ENCODE measurements at places on chromosomes 11 and 22. TPM values are rescaled to one million over a fixed set of nuclear protein-coding genes. Genes with fewer than 3 reads are reported as not detected.

SHISAL1 gene
- total RNA-seq: 3.4 TPM

TPBGL gene
- total RNA-seq: not detected

CHRM1 gene
- not detected for total RNA-seq

C11orf24 gene
- 63.0 TPM for total RNA-seq

OR8A1 gene
- 0.81 TPM for total RNA-seq

ADAMTS15 gene
- total RNA-seq: 14.1 TPM

IL17REL gene
- total RNA-seq: not detected

- no peak for DNase-seq
Measured at GRCh38 chr11:12216671-12217374, 106.4 kb downstream of the MICAL2 start.

- DNase-seq: no peak
Measured at GRCh38 chr11:72240461-72241290, 3.3 kb downstream of the PHOX2A start.

- DNase-seq: no peak
Measured at GRCh38 chr11:120096369-120097191, 41.3 kb downstream of the TRIM29 start.

DNA sequence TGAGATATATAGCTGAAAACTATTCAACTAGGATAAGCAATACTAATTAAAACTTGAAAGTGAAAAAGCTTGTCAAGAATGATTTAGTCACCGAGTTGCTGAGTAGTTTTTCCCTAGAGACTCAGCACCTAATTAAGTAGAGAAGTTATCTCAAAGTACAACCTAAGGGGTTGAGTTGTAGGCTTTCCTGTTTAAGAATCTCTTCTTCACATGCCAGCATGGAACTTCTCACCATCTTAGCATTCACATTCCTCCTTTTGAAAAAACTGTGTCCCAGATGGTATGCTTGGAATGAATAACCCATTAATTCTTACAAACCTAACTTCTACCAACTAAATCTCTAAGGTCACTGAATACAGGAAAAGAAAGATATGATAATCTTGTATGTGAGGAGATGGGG, 303.3 kb upstream of the ZC3H12C start:
- DNase-seq: no peak

GRCh38 chr11:35655856-35656255, 6.7 kb upstream of the TRIM44 start:
- DNase-seq: no peak

- DNase-seq: no peak
Measured at GRCh38 chr11:23413057-23413456, 552.8 kb upstream of the CCDC179 start.

GRCh38 chr22:42792909-42793847, 63.9 kb downstream of the ARFGAP3 start:
- DNase-seq: no peak

DNA sequence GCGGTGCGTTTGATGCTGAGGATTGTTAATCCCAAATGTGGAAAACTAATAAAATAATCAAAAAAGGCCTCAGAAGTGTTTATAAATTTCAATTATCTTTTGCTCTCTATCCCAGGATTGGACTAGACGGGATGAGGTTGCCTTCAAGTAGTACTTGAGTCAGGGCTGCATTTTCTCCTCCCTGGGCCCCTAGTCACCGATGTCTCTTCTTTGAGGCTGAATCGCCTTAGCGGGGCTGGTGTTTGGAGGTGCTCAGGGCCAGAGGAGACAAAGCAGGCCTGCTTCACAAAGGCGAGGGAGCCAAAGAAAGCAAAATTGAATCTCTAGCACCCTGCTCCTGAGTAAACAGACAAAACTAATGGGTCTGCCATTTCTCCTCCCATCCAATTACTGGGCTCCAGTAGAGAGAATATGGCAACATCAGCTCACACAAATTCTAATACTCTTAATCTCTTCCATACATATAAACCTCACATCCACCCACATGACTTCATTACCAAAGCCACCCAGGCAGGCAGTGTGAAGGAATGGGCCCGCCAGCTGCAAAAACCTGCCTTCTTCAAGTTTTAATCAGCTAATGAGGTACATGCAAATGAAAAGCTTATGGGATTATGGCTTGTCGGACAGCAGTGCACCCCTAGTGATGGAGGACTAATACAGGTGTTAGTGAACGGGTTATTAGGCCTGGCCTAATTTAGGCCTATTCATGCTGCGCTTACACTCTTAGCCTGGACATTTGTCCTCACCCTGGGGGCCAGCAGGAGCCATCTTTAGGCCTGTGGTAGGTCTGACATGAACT, 52.7 kb upstream of the HTATIP2 start:
- no peak for DNase-seq

- DNase-seq: no peak
Measured at GRCh38 chr22:46112405-46112804, 37.9 kb upstream of the PPARA start.

DNA sequence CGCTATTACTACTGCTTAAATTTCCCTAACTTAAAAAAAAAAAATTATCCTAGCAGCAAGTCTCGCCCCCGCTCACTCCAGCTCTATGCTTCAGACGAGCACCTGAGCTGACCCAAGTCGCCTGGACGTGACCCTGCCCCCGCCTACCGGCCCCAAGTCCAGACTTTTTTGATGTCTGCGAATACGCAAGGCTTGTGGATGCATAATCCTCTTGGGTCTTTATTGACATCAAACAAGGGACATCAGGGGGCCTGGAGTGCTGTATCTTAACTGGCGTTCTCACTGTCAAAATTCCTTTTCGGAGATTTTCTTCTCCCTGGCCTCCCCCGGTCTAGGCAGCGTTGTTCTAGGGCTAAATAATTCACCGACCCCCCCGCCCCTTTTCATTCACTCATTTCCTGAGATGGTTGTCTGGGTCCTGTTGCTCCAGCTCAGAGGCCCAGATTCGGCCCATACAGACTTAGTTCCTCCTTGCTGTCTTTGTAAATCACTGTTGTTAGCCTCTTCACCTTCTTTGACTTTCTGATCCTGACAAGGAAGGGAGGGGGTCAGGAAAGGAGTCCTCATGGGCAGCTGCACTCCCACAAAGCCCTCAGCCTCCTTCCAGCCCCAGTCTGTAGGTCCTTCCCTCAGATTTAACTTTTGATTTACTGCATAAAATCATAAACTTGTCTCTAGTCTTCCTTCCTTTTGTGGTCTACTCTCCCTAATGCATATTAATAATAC, 601 bp upstream of the LRP4 start:
- no peak for DNase-seq
